Fibroblast of mammary gland (primary cell): ENCODE measurements at places on chromosomes 11 and 22.

GRCh38 chr11:122634501-122634900 lies 21.0 kb upstream of the UBASH3B start:
- DNase-seq = peak; percentile 88

DNA sequence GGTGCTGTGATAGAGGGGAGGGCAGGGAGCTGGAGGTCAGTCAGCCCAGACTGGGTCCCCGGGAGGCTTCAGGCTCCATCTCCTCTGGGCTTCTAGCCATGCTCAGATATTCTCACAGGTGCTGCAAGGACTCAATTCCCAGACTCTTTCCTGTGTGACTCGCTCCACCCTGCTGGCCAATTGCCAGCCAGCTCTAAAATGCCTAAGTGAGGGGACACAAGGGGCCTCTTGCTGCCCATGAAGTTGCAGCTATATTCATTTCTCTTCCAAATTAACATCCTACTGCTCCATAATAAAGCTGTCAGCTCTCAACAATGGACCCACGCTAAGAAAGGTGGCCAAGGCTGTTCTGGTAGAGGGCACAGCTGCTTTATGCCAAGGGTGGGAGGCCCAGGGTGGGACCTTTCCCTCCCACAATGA lies 101.5 kb downstream of the PLEKHA7 start:
- no peak for DNase-seq

DNA sequence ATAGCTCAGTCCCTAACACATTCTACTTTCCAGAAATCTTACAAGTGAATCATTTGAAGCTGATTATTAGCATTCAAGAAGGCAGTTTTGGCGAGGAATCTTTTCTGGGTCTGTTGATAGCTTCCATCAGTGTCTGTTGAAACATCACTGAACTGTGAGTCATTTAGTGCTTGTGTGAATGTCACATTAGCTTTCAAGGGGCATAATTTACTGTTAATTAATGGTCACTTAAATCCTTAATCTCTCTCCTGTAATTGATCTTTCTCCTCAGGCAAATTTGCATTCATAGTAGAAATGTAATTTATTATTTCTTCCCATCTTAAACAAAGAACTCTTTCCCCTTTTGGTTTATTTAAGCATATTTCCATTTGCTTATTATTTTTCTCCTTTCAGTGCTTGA lies 2.6 kb downstream of the HTR3B start:
- no peak for DNase-seq

- no peak for DNase-seq
Measured at GRCh38 chr22:31923136-31923535, 21.2 kb upstream of the YWHAH start.

GRCh38 chr11:130002846-130003716 lies 446 bp upstream of the PRDM10 start:
- peak; percentile 100 for DNase-seq

GRCh38 chr11:73164803-73165540 lies 22.9 kb upstream of the FCHSD2 start:
- DNase-seq = no peak

DNA sequence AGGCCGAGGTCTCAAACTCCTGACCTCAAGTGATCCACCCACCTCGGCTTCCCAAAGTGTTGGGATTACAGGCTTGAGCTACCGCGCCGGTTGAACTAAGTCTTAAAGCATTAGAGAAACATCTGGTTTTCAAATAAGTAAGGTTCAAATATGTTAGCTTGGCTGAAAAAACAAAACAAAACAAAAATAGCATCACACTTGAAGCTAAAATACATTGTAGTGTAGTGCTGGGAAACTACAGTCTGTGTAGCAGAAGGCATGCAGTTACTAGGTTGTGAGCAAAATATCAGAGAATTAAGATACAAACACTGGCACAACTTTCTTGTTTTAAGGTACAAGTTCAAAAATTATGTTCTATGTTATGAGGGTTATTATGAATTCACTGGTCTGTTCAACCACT lies 224.8 kb upstream of the CHORDC1 start:
- DNase-seq = no peak

DNA sequence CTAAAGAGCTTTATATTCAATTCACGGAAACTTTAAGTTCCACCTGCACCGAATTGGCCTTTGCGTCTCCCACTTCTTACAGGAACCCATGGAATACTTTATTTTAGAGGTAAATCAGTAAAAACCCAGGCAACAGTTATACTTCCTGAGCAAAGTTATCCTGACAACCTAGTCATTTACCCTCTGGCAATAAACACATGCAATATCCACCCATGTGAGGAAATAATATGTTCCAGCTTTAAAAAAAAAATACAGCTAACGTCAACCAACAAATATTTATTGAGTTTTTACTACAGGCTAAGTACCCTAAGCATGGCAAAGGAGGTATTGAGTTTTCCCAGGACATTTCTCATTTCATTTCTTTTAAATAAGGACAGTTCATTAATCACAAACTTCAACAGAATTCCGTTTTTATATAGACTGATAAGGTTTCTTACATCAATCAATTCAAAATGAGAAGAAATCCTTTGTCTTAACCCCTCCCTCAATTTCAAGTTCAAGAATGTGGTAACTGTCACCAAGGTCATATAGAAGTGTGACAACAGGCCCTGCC lies 38.3 kb upstream of the CCDC34 start:
- no peak for DNase-seq

GRCh38 chr11:104104664-104105063 lies 59.3 kb downstream of the PDGFD start:
- no peak for DNase-seq
